ENCODE measurements at places on chromosomes 16 and 17.
A peak's percentile ranks its signal among the peaks of the same experiment; 100 is the strongest.

GRCh38 chr17:32007463-32008298 lies 498 bp downstream of the LRRC37B start:
- peak; percentile 46 for DNase-seq

DNA sequence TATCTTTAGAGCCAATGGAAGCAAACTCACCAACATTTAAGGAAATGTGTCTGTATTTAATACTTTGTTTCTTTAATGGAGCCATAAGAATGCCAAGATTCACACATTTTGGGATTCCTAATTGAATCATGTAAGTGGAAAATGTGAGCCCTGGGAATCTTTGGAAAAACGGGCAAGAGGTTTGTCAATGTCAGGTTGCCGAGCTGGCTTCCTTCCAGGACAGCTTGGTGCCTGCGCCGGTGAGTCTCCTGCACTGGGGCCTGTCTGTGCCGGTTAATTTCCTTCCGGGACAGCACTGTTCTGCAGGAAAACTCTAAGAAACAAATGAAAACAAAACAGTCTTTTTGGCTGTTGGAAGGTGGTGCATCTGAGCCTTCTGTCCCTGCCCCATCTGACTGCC lies 210.6 kb downstream of the HAPSTR1 start:
- DNase-seq, result no peak

- no peak for DNase-seq
Measured at GRCh38 chr16:57526498-57526897, 9.9 kb downstream of the CCDC102A start.

- no peak for DNase-seq
Measured at GRCh38 chr16:647173-647902, 1.8 kb upstream of the WDR90 start.

- DNase-seq, result no peak
Measured at GRCh38 chr16:68374961-68375660, 64.3 kb downstream of the PRMT7 start.

- no peak for DNase-seq
Measured at GRCh38 chr17:246851-247421, 65.5 kb upstream of the DOC2B start.

GRCh38 chr17:74457146-74457819 lies 9.2 kb upstream of the CD300A start:
- peak; percentile 65 for DNase-seq

DNA sequence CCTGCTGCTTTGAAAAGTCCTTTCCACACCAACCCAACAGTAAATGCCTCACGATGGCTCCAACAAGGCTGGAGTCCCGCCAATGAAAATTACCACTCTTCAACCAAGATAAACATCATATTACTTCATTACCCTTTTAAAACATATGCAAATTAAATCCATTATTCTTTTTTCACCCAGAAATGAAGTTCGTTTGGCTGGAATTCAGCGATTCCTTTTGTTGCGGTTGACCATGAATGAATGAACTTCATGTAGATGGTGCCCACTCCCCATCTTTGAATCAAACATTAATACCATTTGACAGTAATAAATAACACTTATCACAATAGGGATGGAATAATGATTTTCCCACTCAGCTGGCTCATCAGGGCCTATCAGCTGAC lies 211.5 kb upstream of the TOX3 start:
- DNase-seq, result no peak

DNA sequence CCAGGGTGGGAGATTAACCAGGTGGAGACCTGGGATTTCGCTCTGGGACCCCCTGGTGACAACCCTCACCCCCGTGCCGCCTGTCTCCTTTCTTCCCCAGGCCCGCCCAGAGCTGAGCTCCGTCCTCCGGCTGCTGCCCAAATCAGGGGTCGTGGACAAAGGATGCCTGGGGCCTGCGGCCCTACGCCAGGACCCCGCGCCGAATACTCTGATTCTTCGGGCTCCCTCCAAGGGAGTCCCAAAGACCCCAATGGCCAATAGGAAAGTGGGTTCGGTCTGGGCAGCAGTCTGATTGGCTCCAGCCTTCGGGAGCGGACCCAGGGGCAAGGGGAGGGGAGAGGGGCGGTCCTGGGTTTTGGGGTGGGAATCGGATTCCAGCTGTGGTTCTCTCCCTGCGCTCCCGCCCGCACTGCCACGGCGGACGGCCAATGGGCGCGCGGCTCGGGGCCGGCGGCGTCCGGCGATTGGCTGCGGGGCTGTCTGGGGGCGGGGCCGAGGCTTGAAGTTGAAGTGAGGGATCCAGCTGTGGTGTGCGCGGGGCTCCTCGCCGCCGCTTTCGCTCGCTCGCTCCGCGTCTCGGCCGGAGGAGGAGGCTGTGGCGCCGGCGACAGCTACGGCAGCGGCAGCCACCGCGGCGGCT lies at the start of gene CACNA1G:
TSS of gene CACNA1G (plus strand) at position 531 of the 640 bp plus-strand sequence. CDS start 745 bp downstream, outside the sequence.
- DNase-seq, result peak; percentile 83

All from activated CD4-positive, alpha-beta T cell treated with anti-CD3 and anti-CD28 coated beads, Interleukin-2, Interleukin-4, amounts not matched to agents 100 ng/mL and 50 ng/mL, durations not matched to agents 16 hours and 8 hours (primary cell).